ENCODE measurements at places on chromosomes 1 and 21.

DNA sequence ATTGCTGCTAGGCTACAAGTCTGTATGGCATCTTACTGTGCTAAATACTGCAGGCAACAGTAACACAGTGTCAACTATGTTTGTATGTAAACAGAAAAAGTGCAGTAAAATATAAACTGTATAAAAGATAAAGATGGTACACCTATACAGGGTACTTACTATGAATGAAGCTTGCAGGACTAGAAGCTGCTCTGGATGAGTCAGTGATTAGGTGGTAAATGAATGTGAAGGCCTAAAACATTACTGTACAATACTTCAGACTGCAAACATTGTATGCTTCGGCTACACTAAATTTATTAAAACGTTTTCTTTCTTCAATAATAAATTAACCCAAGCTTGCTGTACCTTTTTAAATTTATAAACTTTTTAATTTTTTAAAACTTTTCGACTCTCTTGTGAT lies 97.1 kb downstream of the HLX start:
- no peak for DNase-seq

GRCh38 chr1:235011064-235011598 lies 117.5 kb downstream of the TOMM20 start:
- DNase-seq, result no peak

DNA sequence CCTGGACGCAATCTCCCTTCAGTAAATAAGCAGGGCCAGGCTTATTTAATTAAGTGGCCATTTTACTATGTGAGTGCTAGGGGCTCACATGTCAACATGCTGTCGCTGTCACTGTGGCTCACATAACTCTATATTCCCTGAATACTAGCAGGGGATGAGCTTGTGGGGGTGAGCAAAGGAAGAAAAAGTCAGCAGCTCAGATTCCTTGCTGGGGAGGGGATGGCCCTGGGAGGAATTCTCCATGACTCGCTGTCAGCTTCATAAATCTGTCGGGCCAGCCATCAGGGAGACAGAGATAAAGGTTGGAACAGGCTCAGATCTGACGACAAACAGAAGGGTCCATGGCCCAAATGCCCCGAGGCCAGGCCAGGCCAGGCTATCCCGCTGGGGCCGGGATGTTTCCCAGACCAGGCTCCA lies 26.0 kb upstream of the PLEKHG5 start:
- DNase-seq, result peak; percentile 24

DNA sequence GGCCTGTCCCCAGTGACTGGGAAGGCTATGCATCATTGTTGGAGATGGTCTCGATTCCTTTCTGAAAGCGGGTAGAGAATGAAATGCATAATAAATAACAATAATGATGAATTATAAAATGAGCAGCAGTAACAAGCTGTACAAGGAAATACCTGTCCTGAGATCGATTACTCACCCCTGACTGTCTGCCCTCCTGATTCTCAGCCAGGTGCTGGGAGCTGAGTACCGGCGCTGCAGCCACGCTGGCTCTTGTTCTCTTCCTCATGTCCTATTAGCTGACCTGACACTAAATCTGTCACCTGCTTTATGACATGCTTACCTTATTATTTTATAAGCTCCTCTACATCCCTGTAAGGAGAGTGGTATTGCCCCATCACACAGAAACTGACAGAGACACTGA lies 3.4 kb downstream of the AGPAT3 start:
- no peak for DNase-seq

DNA sequence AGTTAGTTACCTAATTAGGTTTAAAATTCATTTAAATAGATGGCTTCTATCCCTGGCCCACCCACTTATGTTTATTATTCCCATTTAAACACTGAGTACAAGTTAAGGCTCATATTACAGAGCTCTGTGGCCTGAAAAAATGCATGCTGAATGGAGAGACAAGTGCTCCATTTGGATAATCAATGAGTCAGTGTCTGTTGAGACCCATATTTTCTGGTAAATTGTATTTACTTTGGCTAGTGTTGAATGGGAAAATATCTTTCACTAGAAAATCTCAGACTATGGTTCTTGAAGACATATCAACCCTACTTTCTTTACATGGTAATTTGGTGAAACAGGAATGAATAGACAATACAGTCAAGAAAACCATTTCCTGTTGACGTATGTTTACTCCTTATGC lies 356.0 kb downstream of the S1PR1 start:
- DNase-seq, result peak; percentile 31

Data from HT1080 (cell line).